ENCODE measurements at places on chromosomes 12 and 14.

GRCh38 chr12:57226588-57227314 lies 2.8 kb upstream of the SHMT2 start:
- DNase-seq: no peak

DNA sequence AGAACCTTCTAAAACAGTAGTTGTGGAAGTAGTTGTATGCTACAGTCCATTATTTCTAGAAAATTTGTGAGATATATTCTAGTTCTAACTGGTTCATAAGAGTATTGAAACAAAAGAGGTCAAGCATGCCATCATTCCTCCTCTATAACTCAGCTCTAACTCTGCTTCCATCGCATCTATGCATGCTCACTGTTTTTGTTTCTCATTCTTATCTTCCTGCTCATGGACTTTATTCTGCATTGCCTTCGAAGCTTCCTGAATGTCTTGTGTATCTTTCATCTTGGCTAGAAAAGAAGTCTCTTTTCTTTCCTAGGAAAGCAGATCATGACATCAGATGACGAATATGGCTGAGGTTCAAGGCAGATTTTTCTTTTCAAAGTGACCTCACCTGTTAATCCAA lies 402 bp downstream of the LMNTD1 start:
- peak; percentile 79 for DNase-seq

GRCh38 chr14:41749429-41749828 lies 142.8 kb downstream of the LRFN5 start:
- DNase-seq: no peak

GRCh38 chr12:12839873-12840579 lies 26.9 kb downstream of the DDX47 start:
- DNase-seq: no peak

DNA sequence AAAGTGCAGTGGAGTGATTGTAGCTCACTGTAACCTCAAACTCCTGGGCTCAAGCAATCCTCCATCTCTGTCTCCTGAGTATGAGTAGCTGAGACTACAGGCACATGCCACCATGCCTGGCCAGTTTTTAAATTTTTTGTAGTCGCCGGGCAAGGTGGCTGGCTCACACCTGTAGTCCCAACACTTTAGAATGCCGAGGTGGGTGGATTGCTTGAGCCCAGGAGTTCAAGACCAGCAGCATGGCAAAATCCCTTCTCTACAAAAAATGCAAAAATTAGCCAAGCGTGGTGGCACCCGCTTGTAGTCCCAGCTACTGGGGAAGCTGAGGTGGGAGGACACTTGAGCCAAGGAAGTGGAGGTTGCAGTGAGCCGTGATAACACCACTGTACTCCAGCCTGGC lies 219.5 kb downstream of the KLHL28 start:
- no peak for DNase-seq

GRCh38 chr12:93879476-93880421 lies 202.6 kb downstream of the CRADD start:
- peak; percentile 75 for DNase-seq

GRCh38 chr12:69662764-69663163 lies 36.3 kb downstream of the BEST3 start:
- DNase-seq: no peak

- no peak for DNase-seq
These were observed 46.8 kb upstream of the PCED1B start for GRCh38 chr12:47032644-47033043.

GRCh38 chr12:71942259-71942658 lies 3.6 kb downstream of the TPH2 start:
- no peak for DNase-seq

GRCh38 chr14:32460267-32460666 lies 131.2 kb downstream of the AKAP6 start:
- no peak for DNase-seq
